Upper lobe of right lung (tissue), 1 donor: ENCODE measurements at places on chromosomes 7 and 10. TPM values are rescaled to one million over a fixed set of nuclear protein-coding genes. Genes with fewer than 3 reads are reported as not detected.

VENTX gene
- total RNA-seq, result 3.4 TPM

EIF5AL1 gene
- 0.14 TPM for total RNA-seq

GSTO2 gene
- 9.1 TPM for total RNA-seq

SCART1 gene
- 2.6 TPM for total RNA-seq

PRKG1 gene
- 30.0 TPM for total RNA-seq

MACC1 gene
- total RNA-seq, result 22.1 TPM

TAS2R3 gene
- 1.6 TPM for total RNA-seq

OR2A1 gene
- not detected for total RNA-seq

NEUROD6 gene
- not detected for total RNA-seq

PHYHIPL gene
- total RNA-seq, result not detected

MRM2 gene
- total RNA-seq, result 23.7 TPM
